ENCODE measurements at places on chromosomes 7 and 10.
A peak's percentile ranks its signal among the peaks of the same experiment; 100 is the strongest.

GRCh38 chr7:2433713-2434550 lies 30.5 kb downstream of the CHST12 start:
- DNase-seq = no peak

DNA sequence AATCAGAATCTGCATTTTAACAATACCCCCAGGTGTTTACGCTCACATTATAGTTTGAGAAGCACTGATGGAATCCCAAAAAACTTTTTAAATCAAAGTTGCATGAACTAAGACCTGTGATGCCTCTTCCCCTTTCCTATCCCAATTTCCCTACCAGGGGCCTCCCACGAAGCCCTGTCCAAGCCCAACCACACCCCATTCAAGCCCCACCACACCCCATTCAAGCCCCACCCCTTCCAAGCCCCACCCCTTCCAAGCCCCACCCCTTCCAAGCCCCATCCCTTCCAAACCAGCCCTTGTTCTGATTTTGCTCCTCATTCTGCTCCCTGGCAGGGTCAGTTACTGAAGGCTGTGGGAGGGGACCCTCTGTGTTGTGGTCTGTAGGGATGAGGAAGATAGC lies 9.8 kb upstream of the AQP1 start:
- DNase-seq = no peak

GRCh38 chr10:121696854-121697253 lies 98.6 kb upstream of the FGFR2 start:
- peak; percentile 30 for DNase-seq

- no peak for DNase-seq
Observed at GRCh38 chr10:18658271-18659124, 733 bp upstream of the ARL5B start.

- DNase-seq = no peak
Observed at GRCh38 chr7:155583636-155584035, 37.3 kb upstream of the CNPY1 start.

DNA sequence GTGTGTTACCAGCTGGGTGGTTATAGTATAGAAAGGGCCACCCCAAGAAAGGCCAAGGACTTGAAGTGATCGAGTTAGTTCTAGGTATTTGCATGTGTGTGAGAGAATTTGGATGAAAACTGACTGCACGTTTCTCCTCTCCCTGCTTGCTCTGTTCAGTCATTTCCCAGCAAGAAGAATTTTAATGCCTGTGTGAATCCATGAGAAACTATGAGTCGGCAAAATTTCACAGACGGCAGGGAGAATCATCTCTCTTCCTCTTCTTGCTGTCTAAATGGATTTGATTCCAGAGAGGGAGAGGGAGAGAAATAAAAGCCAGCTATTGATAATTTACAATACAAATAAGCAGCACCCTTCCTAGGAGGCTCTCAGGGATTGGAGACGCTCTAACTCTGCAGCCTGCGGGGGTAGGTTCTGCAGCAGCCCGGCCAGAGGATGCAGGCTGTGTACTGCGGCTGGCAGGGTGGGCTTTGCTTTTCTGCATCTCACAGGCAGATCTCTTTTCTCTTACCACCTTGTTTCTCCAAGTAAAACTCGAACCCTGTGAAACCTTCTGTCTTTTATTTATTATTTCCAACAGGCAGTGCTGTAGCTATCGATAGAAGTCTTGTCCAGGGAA lies 183.6 kb downstream of the TCF7L2 start:
- DNase-seq = no peak

DNA sequence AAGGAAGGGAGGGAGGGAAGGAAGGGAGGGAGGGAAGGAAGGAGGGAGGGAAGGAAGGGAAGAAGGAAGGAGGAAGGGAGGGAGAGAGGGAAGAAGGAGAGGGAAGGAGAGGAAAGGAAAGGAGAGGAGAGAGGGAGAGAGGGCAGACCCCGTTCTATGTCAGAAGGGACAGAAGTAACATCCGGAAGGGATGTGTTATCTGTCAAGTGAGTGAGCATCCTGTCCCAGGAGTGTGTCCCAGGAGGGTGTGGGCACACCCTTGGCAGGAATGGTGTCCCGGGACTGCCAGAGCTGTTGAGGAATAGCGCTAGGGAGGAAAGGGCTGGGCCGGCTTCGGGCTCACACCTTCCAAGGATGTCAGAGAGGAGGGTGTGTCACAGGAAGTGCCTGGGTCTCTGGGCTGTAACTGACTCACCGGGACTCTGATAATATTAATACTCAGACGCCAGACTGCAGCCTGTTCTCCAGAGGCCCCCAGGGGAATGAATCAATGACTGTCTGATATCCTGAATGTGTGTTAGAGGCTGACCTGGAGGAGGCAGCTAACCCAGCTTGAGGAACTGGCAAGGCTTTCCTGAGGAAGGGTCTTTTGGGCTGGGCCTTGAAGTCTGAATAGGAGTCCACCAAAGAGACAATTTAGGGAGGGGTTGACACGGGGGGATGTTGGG lies 125.6 kb upstream of the TNRC18 start:
- no peak for DNase-seq

DNA sequence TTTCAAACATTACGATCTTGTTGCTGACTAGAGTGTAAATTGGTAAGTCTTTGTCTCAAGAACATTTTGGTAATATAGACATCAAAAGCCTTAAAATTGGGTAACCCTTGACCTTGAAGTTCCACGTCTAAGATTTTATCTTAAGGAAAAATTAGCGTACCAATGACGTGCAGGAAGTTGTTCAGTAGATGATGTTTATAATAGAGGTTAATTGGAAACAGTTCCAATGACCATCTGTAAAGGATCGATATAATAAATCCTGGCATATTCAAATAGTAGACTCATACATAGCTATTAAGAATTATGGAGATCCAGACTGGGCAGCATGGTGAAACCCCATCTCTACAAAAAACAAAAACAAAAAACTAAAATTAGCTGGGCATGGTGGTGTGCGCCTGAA lies 20.5 kb downstream of the GRK5 start:
- no peak for DNase-seq

- DNase-seq = no peak
Observed at GRCh38 chr7:80637911-80638765, at the start of gene CD36. CD36 (plus strand) TSS chr7:80638642; CDS start chr7:80646741, 8,099 bp downstream.

DNA sequence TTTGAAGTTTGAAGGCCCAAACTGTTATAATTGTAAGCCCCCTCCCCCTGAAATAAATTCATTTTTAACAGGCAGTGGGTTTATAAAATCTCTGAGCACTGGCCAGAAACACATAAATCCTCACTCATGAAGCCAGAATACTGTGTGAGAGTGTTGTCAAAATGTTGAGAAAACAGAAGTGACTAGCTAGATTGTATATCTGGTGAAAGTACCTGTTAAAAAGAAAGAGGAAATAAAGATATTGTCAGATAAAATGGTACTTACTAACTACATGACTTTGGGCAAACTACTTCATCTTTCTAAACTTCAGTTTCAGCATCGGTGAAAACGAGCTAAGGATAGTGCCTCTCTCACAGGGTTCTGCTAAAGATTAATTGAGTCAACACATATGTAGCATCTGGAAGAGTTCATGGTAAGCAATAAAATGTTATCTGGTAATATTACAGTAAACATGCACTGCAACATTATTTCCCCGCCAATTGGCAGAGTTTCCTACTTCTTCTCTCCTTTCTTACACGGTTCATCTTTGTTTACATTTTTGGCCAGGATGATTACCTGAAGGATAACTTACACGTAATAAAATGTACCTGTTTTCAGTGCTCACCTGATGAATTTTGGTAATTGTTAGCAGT lies 202.5 kb upstream of the CHRM2 start:
- no peak for DNase-seq

- no peak for DNase-seq
Observed at GRCh38 chr7:37212051-37212450, 236.6 kb downstream of the ELMO1 start.

DNA sequence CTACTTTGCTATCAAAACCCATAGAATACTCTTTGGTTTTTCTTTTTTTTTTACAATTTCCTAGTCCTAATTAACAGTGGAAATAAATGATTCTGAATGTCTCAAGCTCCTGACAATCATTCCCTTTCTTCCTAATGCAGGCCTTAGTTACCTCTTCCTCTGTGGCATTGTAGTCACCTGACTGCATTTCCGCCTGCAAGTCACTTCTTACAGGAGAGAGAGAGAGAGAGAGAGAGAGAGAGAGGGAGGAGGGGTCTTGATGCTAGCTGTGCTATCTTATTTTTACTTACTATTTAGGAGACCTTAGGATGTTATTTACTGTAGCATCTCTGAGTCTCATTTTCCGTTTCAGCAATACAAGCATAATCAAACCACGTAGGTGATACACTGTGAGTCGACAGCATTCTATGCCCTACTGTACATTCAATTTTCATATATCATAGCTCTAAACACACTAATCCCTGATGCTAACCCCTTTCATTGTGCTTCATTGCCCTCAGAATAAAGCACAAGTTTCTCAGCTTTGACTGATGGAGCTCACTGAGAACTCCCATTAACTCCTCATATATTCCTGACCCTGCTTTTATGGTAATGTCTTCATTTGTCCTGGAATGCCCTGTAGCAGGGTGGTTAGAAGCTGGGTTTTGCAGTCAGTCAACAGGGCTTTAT lies 1237.3 kb downstream of the XPNPEP1 start:
- DNase-seq = no peak

GRCh38 chr10:96448021-96448457 lies 65.7 kb downstream of the TLL2 start:
- no peak for DNase-seq

GRCh38 chr7:33581236-33581635 lies 324.1 kb upstream of the BMPER start:
- DNase-seq = no peak

DNA sequence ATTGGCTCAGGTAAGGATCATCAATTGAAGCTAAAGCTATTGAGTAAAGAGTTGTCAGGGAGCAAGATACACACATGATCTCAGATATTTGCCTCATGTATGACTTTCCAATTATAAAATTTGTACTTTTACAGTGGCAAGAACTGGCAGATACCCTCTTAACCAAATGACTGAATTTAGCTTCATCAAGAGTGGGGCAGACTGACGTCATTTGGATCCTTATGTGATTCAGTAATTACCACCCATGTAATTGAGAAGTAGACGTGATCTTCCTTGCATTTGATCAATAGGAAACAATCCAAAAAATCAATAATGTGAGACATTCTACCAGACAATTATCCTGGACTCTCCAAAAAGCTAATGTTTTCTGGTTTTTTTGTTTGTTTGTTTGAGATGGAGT lies 8.9 kb downstream of the LRRC72 start:
- no peak for DNase-seq

DNA sequence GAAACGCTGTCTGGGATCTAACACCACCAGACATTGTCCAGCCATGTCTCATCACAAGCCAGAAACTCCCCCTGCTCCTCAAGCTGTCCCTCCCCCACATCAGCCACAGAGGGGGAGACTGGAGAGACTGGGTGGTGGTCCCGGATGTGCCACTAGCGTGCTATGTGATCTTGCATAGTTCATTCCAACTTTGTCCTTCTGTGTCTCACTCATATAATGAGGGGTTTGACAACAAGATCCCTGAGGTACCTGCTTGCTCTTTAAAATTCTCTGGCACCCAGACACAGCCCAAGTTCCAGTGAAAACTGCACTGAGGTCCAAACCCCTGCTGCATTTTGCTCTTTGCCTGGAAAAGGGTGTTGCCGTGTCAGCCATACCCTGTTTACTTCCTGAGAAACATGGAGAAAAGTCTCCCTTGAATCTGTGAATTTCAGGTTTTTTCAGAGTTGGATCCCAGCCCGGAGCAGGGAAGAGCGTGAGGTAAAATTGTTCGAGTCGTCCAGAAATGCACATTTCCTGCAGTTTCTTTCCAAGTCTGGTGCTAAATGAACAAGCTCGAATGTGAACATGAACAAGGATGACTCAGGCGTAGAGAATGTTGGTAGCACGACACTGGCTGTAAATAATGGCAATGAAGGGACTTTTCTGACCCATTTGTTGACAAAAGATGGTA lies 156.6 kb downstream of the CCDC3 start:
- DNase-seq = no peak

DNA sequence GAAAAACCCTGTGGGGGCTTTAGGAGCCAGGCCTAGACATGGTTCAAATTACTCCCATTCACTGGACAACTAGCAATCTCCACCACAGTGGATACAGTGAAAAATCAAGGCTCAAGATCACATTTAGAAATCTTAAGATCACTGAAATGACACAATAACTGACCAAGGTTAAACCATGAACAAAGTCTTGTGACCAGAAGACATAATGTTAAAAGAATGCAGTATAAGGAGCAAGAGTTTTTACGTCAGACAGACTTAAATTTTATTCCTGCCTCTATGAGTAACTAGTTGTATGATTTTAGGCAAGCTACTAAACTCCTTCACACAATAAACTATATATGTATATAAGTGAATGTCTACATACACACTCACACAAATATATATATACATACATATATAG lies 68.5 kb downstream of the MICU1 start:
- no peak for DNase-seq

DNA sequence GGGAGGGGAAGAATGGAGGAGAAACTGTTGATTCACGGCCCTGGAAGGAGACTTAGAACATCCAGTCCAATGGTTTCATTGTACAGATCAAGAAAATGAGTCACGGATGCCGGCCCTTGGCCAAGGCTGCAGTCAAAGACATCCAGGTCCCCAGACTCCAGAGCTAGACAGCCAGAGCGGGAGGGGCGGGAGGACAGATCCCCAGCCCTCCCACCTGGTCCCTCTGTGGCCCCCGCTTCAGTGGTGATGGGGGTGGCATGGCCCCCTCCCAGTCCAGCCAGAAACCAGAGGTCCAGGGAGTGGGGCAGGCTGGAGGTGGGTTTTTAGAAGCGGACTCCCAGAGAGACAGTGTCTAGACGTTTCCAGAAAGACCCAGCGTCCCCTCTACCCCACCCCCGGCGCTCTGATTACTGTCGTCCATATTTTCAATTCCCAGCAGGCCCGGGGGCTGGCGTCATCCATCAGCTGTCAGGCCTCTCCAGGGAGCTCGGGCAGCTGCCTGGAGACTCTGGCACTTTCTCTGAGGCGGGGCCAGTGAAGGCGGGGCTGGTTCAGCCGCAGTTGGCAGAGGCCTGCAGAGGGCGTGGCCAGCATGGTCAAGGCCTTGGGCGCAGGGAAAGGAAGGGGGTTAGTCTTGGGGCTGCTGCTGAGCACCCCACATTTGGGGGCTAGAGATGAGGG lies 8.0 kb upstream of the HSPB1 start:
- peak; percentile 95 for DNase-seq

DNA sequence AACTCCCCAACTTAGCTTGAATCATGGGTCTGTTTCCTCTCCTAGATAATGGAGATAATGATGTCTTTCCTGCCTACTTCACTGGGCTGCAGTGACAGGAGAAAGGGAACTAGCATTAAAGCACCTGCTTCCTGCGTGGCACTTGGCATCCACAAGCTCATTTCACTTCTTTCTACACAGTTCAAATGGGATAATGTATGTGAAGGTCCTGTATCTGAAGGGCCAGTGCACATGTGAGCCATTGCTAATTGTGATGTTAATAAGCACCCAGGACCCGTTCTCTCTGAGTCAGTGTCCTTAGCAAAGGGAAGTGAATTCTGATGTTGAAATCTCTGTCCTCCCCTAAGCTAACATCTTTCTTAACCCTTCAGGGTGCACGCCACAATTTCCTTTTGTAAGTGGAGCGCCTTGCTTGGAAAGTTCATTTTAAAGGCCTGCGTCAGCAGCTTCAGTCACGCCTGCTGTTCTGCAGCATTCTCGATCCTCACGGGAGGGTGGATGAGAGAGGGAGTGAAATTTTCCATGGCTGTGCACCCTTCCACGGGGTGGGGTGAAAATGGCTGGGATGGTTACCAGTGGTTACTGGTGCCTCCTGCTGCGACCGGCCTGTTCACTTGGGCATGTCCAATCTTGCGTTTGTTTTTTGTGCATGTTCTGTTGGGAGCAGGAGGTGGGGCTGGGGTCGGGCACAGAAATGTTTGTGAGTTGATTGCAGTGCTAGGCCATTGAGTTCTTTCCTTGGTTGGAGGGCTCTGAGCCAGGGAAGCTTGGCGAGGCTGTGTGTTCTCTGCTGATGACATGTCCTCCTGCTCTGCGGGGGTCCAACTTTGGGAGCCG lies 59.2 kb downstream of the HK1 start:
- DNase-seq = no peak

- DNase-seq = no peak
Observed at GRCh38 chr10:133334503-133335245, 2.0 kb downstream of the CALY start.
